Stimulated activated CD4-positive, alpha-beta T cell treated with anti-CD3 and anti-CD28 coated beads, Interleukin-12 subunit alpha, Interleukin-12 subunit beta, amount 100 ng/mL, for 24 hours (primary cell): ENCODE measurements at places on chromosomes 7 and 10.

DNA sequence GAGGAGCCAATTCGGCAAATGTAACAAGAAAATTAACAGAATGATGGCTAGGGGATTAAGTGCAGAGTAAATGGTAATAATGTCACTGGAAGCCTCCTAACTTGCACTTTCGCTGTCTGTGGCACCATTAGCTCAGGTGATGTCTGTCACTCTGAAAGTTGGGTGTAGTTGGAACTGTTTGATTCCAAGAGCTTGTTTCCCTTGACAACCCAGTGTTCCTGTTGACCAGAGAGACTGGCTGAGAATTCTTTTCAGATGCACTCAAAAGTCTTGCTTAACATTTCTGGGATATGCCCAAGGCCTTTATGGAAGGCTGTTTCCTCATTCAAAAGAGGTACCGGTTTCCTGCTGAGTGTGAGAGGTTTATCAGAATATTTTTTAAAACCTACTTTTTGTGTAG lies 49.6 kb downstream of the PLPP4 start:
- DNase-seq = no peak

DNA sequence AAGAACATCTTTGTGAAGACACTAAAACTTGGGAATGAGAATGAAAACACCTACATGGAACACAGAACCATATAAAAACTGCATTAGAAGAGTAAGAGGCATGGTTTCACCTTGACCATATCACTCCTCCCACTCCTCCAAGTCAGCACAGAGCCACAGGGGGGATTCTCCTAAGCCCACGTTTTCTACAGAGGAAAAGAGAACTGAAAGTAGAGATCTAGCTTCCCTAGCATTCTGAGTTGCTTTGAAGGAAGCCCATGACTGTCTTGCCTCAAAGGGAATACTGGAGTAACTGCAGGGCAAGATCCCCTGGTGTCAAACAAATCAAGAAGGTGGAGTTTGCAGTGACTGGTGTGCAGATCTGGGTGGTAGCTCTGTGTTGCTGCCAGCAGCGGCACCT lies 43.9 kb downstream of the HBP1 start:
- DNase-seq = no peak

GRCh38 chr7:83832009-83832408 lies 183.1 kb upstream of the SEMA3E start:
- DNase-seq = no peak

GRCh38 chr7:42960762-42961161 lies 28.6 kb downstream of the MRPL32 start:
- DNase-seq = no peak

- DNase-seq = no peak
These were observed 147.5 kb upstream of the TCF7L2 start for GRCh38 chr10:112802411-112803022.

GRCh38 chr7:2583798-2584580 lies 25.2 kb downstream of the IQCE start:
- no peak for DNase-seq

- no peak for DNase-seq
These were observed 11.9 kb downstream of the TMEM106B start for GRCh38 chr7:12222889-12223579.
